ENCODE measurements at places on chromosomes 16 and 17.

- no peak overlapping the region for H3K4me3 ChIP-seq
- no peaks in the 10 kb centered on the region for H3K36me3 ChIP-seq
- no peaks in the 10 kb centered on the region for H3K27me3 ChIP-seq
- no peak for DNase-seq
- no peak overlapping the region for H3K27ac ChIP-seq
- no peaks in the 10 kb centered on the region for H3K4me1 ChIP-seq
Observed at GRCh38 chr16:82807311-82807710, 180.5 kb downstream of the CDH13 start.

DNA sequence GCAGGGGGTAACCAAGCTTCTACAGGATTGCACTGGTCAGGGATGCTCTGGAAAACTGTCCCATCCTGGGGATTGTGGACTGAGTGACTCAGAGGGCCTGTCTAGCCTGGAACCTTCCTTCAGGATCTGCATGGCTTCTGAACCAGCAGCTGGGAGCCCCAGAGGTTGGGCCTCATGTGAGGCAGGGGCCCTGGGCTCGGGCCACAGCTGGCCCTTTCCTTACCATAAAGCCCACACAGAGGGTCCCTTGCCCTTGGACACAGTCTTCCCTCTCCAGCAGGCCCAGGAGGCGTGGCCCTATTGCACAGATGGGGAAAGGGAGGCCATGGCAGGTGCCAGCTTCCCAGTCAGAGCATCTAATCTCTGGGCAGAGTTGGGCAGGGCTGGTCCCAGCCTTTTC is 30.5 kb downstream of the ADCY7 start:
- H3K36me3 ChIP-seq, result no peaks in the 10 kb centered on the region
- peak; percentile 30 for DNase-seq
- no peaks in the 10 kb centered on the region for H3K4me1 ChIP-seq
- H3K27ac ChIP-seq, result no peak overlapping the region
- H3K4me3 ChIP-seq, result no peak overlapping the region
- no peaks in the 10 kb centered on the region for H3K27me3 ChIP-seq

DNA sequence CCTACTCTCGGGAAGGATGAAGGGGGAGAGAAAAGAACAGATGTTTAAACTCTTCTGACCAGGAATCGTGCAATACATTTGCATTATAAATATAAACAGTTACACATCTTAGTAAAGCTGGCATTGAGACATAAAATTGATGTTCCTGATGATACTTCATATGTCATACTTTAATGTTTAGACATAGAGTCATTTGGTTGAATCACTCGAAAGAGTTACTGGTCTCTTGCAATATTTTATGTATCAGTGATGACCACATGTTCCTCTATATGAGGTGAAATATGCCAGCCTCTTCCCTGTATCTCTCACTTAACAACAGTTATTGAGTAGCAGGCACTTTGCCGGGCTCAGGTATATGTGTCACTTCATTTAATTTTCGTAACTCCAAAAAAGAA is 49.7 kb upstream of the PMFBP1 start:
- no peaks in the 10 kb centered on the region for H3K36me3 ChIP-seq
- no peak for DNase-seq
- H3K4me3 ChIP-seq, result no peak overlapping the region
- H3K4me1 ChIP-seq, result no peaks in the 10 kb centered on the region
- no peak overlapping the region for H3K27ac ChIP-seq
- no peaks in the 10 kb centered on the region for H3K27me3 ChIP-seq

GRCh38 chr16:22815863-22816262 is 1.9 kb downstream of the HS3ST2 start:
- H3K27me3 ChIP-seq, result peaks cover 10% of the 10 kb centered on the region
- H3K4me3 ChIP-seq, result no peak overlapping the region
- no peaks in the 10 kb centered on the region for H3K4me1 ChIP-seq
- DNase-seq, result no peak
- H3K36me3 ChIP-seq, result no peaks in the 10 kb centered on the region

- no peak overlapping the region for H3K4me3 ChIP-seq
- DNase-seq, result no peak
- H3K27ac ChIP-seq, result no peak overlapping the region
- H3K36me3 ChIP-seq, result no peaks in the 10 kb centered on the region
- H3K4me1 ChIP-seq, result no peaks in the 10 kb centered on the region
Observed at GRCh38 chr16:80623376-80623775, 82.6 kb downstream of the DYNLRB2 start.

DNA sequence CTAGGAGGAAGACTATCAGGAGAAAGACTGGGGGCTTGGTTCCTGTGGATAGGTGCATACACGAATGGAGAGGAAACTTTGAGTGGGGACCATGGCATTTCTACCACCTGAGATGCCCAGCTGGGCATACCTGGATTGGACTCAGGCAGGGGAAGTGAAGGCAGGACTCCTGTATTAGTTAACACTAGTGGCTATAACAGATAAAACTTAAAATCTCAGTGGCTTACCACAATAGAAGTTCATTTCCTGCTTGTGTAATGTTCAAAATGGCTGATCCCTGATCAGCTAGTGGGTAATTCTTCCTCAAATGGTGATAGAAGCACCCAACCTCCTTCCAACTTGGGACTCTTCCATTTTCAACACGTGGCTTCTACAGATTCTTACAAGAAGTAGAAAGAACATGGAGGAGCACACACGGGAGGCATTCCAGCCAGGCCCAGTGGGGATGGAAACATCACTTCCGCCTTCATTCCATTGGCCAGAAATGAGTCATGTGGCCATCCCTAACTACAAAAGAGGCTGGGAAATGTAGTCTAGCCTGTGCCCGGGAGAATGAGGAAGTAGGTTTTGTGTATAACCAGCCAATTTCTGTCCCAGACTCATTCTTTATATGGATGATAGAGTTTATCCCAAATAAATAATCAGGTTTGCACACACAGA is 112.1 kb downstream of the UTP18 start:
- no peaks in the 10 kb centered on the region for H3K4me1 ChIP-seq
- H3K27me3 ChIP-seq, result no peaks in the 10 kb centered on the region
- no peaks in the 10 kb centered on the region for H3K36me3 ChIP-seq
- H3K27ac ChIP-seq, result no peak overlapping the region
- DNase-seq, result no peak

DNA sequence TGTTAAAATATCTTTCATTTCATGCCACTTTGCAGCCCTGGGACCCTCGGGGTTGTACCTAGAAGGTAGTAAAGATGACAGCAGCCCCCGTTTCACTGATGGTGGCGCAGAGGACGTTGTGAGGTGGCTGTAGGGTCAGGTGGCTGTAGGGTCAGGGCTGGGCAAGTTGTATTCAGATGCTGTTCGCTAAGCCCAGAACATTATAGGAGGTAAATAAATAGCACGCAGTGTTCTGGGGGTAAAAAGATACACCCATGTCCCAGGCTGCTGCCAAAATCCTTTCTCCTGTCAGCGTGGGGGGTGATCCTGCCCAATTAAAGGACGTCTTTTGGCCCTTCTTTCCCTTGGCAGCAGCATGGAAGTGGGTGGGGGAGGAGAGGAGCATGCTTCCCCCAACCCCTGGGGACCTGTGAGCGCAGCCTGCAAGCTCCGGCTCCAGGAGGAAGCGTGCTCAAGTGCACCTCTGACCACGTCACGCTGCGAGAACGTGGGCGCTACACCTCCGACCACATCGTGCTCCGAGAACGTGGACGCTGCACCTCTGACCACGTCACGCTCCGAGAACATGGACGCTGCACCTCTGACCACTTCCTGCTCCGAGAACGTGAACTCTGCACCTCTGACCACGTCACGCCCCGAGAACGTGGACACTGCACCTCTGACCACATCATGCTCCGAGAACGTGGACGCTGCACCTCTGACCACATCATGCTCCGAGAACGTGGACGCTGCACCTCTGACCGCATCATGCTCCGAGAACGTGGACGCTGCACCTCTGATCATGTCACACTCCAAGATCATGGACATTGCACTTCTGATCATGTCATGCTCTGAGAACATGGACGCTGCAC is 182.1 kb downstream of the RPTOR start:
- H3K4me1 ChIP-seq, result peaks cover 51% of the 10 kb centered on the region
- no peak overlapping the region for H3K4me3 ChIP-seq
- H3K27me3 ChIP-seq, result no peaks in the 10 kb centered on the region
- H3K36me3 ChIP-seq, result no peaks in the 10 kb centered on the region
- DNase-seq, result no peak
- peak overlapping the region; percentile 48 for H3K27ac ChIP-seq

DNA sequence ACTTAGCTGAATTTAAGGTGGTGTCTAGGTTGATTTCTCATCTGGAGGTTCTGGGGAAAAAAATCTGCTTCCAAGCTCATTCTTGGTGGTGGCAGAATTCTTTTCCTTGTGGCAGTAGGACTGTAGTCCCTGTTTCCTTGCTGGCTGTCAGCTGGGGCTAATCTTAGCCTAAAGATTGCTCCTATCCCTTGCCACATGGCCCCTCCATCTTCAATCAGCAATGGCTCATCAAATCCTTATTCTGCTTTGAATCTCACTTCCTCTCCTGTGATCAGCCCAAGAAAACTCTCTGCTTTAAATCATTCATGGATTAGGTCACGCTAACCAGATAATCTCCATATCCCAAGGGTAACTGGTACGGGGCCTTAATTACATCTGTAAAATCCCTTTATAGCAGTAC is 6.6 kb downstream of the FAM20A start:
- H3K36me3 ChIP-seq, result no peaks in the 10 kb centered on the region
- no peak for DNase-seq
- H3K4me3 ChIP-seq, result no peak overlapping the region

DNA sequence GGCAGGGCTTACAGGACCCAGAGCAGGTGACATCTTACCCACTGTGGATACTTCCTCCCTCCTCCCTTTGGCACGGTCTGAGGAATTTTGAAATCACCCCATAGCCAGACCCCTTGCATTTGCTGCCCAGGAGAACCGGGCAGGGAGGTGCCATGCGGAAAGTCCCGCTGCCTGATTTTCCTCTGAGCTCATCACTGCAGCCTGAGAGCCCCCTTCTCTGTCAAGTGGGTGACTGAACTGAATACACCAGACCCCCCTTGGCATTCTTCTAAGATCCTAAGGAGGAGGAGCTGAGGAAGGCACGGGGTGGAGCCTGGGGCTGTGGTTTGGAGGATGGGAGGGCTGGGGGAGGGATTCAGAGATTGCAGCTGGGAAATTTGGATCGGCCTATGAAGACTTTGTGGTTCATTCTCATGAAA is 173.4 kb downstream of the RAB11FIP4 start:
- H3K4me1 ChIP-seq, result no peaks in the 10 kb centered on the region
- no peak overlapping the region for H3K4me3 ChIP-seq
- no peak for DNase-seq
- no peak overlapping the region for H3K27ac ChIP-seq
- H3K36me3 ChIP-seq, result no peaks in the 10 kb centered on the region
- no peaks in the 10 kb centered on the region for H3K27me3 ChIP-seq

GRCh38 chr17:58315750-58316149 is 12.8 kb downstream of the TSPOAP1 start:
- H3K36me3 ChIP-seq, result no peaks in the 10 kb centered on the region
- DNase-seq, result no peak
- no peaks in the 10 kb centered on the region for H3K4me1 ChIP-seq
- no peak overlapping the region for H3K4me3 ChIP-seq

- no peak for DNase-seq
- peaks cover 4% of the 10 kb centered on the region for H3K36me3 ChIP-seq
- no peak overlapping the region for H3K4me3 ChIP-seq
- no peaks in the 10 kb centered on the region for H3K27me3 ChIP-seq
- H3K27ac ChIP-seq, result no peak overlapping the region
Observed at GRCh38 chr16:3761375-3762106, 44.2 kb upstream of the TRAP1 start.

GRCh38 chr16:86952769-86953168 is 364.4 kb downstream of the C16orf95 start:
- H3K27ac ChIP-seq, result no peak overlapping the region
- no peak for DNase-seq
- no peaks in the 10 kb centered on the region for H3K36me3 ChIP-seq
- peaks cover 8% of the 10 kb centered on the region for H3K27me3 ChIP-seq
- H3K4me1 ChIP-seq, result no peaks in the 10 kb centered on the region

- peaks cover 36% of the 10 kb centered on the region for H3K4me1 ChIP-seq
- peak overlapping the region; percentile 86 for H3K27ac ChIP-seq
- peak; percentile 85 for DNase-seq
- H3K4me3 ChIP-seq, result peak overlapping the region; percentile 95
Observed at GRCh38 chr16:46885960-46886763, 2.0 kb downstream of the GPT2 start.

GRCh38 chr16:69903865-69904415 is 47.2 kb upstream of the CLEC18A start:
- H3K27ac ChIP-seq, result no peak overlapping the region
- peaks cover 6% of the 10 kb centered on the region for H3K36me3 ChIP-seq
- no peaks in the 10 kb centered on the region for H3K27me3 ChIP-seq

- peak overlapping the region; percentile 84 for H3K4me3 ChIP-seq
- peak overlapping the region; percentile 98 for H3K27ac ChIP-seq
- no peaks in the 10 kb centered on the region for H3K27me3 ChIP-seq
- peaks cover 71% of the 10 kb centered on the region for H3K4me1 ChIP-seq
- DNase-seq, result peak; percentile 80
- H3K36me3 ChIP-seq, result no peaks in the 10 kb centered on the region
Observed at GRCh38 chr16:73048292-73049080, 558 bp upstream of the ZFHX3 start.

DNA sequence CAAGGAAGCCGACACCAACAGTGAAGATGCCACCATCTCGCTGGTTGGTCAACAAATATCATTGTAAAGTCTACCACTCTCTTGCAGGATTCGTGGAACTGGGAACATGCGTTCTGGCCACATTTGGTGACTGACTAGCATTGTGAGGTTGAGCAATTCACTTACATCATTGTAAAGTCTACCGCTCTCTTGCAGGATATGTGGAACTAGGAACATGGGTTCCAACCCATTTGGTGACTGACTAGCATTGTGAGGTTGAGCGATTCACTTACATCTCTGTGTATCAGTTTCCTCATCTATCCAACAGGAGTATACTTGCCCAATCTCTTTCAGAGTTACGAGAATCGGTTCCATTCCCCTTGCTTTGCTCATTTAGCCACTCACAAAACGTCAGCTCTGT is 42.6 kb upstream of the RPH3AL start:
- no peak overlapping the region for H3K27ac ChIP-seq
- no peaks in the 10 kb centered on the region for H3K27me3 ChIP-seq
- no peaks in the 10 kb centered on the region for H3K36me3 ChIP-seq
- no peak for DNase-seq
- H3K4me3 ChIP-seq, result no peak overlapping the region

- DNase-seq, result no peak
- H3K4me1 ChIP-seq, result peaks cover 68% of the 10 kb centered on the region
- H3K36me3 ChIP-seq, result no peaks in the 10 kb centered on the region
- H3K4me3 ChIP-seq, result no peak overlapping the region
Observed at GRCh38 chr16:89381788-89382187, 108.6 kb downstream of the ANKRD11 start.

DNA sequence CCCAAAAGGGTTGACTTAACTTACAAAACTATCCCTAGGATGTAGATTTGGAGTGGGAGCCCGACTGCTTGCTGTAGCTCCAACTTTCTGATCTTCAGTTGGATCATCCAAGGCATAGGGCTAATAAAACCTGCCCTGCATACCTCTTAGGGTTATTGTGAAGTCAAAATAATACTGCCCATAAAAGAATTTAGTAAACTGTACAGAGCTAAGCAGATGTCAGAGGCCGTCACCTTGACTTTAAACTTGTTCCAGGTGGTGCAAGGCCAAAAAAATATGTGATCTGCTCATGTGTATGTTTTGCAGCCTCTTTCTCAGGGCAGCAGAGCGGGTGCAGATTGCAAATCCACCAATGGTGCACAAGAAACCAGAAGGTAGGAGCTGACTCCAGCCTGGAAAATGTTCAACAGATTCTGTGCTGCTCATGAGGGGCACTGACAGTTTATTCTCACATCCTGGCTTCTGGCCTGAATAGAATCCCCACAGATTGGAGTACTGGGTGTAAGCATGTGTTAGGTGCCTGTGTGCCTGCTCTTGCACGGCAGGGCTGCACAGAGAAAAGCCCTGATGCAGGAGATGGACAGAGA is 180.7 kb downstream of the MAP2K4 start:
- no peak for DNase-seq
- H3K27ac ChIP-seq, result no peak overlapping the region
- H3K4me1 ChIP-seq, result no peaks in the 10 kb centered on the region
- H3K27me3 ChIP-seq, result no peaks in the 10 kb centered on the region
- H3K4me3 ChIP-seq, result no peak overlapping the region
